ENCODE measurements at places on chromosomes 16 and 17.

DNA sequence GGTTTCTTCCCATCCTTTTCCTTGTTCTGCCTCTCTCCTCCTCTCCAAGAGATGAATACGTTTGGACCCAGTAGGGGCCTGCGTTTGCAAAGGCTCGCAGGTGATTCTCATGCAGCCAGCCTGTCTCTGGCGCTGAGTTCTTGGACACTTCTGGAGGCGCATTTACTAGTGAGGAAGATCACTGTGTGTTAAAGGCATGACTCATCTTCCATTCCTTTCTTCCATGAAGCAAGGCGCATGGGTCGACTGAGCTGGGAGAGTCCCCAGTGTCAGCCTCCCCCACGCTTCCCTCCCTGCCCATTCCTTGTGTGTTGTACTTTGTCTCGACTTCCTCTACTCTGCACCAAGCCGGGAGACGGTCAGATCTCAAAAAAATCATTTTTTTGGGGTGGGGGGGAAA is 159.9 kb upstream of the EEF2KMT start:
- DNase-seq: no peak

DNA sequence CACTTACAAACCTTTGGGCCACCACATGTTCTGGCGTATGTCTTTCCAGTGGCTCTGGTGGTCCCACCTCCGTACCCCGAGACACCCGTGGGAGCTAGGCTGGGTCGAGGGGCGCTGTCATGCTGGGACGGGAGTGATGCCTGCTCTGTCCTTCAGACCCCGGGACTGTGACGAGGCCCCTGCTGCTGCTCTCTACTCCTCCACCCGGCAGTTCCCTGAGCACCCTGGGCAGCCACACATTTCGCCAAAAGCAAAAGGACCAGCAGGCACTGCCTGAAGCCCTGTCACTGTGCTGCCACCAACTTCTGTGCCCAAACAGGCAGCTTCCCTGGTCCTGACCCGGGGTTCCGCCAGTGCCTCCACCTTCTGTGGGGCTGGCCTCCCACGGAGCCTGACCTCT is 15.5 kb downstream of the DOC2B start:
- no peak for DNase-seq

- no peak for DNase-seq
Observed at GRCh38 chr16:29927070-29927905, 1.3 kb upstream of the KCTD13 start.

DNA sequence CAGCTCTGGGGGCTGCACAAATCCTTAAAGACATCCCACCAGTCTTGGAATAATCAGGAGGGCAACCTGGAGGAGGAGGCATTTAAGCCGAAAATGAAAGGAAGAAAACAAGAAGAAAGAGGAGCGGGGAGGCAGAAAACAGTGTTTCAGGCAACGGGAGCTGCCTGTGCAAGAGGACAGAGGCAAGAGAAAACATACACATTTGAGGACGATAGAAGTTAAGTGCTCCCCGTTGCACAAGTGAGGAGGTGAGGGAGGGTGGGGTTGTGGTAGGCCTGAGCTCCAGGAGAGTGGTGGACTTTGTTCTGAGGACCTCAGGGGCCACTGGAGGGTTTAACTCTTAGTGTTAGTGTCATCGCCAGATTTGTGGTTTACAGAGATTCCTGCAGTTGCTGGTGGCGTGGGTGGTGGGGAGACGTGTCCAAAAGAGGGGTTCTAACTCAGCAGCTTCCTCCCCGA is 27.6 kb upstream of the CIBAR2 start:
- no peak for DNase-seq

DNA sequence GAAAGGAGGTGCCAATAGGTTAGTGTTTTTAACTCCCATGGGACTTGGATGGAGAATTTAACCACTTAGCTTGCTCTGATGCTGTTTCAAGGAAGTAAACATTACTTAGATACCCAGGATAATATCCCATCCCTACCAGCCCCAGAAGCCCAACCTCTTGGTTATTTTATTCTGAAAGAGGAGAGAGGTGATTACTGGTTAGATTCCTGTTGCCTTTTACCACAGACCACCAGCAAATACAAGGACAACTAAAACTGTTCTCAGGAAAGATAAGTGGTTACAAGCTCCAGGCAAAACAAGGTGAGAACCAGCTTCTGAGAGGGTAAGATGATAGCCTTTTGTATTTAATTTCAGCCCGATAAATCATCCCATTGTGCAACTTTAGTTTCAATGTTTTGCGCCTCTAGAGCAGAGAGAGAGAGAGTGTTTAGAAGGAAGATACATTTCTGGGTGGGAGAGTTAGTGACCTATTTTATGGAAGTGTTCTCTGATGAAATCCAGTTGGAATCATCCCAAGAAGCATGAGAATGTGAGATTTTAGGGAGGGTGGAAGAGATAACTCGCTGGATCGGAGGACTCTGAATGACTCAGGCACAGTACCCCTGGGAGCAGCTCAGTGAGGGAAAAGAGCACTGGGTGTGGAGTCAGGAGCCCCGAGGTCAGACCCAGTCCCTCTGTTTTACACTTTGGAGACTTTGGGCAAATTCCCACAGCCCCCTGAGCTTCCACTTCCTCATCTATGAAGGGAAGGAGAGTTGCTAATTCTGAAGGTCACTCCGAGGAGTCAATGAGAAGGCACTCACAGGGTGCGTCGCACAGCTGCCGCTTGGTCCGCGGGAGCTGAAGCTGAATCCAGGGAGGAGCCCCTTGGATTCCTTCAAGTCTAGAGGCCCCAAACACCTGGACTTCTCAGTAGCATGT is 12.1 kb downstream of the GLP2R start:
- DNase-seq: no peak

DNA sequence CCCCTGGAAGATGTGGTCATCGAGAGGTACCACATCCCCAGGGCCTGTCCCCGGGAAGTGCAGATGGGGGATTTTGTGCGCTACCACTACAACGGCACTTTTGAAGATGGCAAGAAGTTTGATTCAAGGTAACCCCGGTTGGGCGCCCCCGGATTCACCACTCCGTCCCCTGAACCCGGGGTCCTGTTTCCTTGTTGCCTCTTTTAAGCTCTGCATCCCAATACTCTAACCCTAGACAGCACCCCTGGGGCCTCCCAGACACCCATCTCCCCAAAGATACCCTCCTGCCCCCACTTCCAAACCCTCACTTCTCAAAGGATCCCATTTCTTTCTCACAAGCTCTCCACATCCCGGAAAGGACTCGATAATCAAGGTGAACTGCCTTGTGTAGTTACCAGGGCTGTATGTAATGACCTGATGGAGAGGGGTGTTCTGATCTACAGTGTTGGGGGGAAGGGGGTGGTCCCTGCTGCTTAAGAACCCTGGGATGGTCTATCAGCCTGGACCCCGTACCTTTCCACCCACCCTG is 412 bp downstream of the FKBP10 start:
- DNase-seq: no peak

DNA sequence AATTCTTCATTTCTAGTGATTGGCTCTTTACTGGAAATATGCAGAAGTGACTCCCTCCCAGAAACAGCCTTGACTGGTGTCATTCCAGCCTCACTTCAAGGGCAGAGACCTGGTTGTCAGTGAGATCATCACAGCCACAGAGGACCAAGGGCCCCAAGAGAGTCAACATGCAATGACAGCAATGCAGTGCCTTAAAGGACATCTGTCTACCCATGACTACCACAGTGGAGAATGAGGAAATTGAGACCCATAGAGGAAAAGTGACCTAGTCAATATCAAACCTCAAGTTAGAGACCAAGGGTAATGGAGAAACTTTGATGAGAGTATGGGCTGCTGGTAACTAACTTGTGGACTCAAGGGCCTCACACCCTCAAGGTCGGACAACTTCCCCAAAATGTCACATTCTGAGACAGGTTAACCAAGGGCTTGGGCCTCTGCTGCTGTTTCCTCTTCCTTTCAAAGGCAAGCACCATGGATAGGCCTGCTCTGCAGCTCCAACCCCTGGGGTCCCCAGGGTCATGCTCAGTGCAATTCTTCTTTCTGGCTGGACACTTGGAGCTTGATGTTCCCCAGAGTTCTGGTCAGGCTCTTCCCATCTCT is 11.3 kb downstream of the NOG start:
- DNase-seq: peak; percentile 95

DNA sequence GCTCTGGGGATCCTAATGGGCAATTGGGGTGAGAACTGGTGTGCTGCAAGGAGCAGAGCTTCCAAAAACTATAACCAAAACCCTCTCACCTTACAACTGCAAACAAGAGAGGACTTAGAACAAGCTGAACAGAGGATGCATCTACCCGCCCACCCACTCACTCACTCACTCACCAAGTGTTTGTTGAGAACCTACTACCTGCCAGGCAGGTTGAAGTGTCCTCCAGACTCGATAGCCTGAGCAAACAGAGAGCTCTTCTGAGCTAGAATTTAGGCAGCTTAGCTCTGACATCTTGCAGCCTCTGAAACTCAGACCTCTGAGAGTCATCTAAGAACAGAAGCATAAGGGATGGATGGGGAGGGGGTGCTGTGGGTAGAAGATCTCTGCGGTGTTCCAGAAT is 41.2 kb downstream of the CACNG3 start:
- DNase-seq: no peak

- DNase-seq: no peak
Observed at GRCh38 chr16:86156155-86156554, 257.2 kb downstream of the IRF8 start.

GRCh38 chr16:84739349-84740124 is 39.7 kb downstream of the USP10 start:
- DNase-seq: peak; percentile 29

DNA sequence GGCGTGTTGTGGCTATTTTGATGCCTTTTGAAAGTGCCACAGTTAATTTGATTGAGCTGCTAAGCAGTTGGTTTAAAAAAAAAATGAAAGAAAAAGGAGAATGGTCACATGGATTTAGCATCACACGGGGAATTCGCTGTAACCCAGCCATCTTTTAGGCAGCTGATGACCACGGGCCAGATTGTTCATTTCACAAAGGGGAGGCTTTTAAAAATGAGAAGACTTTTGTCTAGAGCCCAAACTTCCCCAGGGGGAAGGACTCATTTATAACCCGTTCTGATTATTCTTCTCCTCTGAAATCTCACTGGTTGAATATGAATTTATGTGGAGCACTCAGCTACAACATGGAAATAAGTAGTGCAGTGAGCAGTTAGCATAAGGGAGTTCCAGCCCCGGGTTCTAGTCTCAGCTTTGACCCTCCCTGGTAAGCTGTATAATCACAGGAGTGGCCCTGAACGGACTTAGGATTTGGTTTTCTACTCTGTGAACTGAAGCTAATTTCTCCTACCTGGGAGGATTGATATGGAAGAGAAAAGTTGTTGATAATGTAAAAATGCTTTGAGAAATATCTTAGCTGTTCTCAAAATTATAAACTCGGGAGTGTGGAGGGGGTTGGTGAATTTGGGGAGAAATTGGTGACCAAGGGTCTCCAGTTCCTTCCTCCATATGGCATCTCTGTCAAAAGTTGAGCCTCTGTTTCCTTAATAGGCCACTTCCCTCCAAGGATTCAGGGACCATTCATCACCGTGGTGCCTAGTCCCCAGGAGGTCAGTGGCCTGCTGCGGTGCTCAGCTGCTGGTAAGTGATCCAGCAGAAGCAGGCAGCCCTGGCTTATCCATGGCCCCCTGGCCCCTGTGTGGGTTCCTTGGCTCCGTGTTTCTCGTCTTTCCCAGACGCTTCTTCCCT is 76.4 kb upstream of the TBX2 start:
- DNase-seq: no peak

DNA sequence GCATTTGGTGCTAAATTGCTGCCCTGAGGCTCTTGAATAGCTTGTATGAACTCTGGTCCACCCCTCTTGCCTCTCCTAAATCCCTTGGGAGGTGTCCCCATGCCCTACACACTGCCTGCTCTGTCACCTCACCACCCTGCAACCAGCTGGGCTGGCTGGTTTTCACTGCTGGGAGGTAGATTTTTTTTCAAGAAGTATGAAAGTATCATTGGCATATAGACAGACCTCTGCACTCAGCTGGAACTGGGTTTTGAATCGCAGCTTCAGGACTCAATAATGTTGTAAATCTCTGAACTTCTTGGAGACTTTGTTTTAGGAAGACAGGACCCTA is 184.9 kb downstream of the MSI2 start:
- DNase-seq: no peak

DNA sequence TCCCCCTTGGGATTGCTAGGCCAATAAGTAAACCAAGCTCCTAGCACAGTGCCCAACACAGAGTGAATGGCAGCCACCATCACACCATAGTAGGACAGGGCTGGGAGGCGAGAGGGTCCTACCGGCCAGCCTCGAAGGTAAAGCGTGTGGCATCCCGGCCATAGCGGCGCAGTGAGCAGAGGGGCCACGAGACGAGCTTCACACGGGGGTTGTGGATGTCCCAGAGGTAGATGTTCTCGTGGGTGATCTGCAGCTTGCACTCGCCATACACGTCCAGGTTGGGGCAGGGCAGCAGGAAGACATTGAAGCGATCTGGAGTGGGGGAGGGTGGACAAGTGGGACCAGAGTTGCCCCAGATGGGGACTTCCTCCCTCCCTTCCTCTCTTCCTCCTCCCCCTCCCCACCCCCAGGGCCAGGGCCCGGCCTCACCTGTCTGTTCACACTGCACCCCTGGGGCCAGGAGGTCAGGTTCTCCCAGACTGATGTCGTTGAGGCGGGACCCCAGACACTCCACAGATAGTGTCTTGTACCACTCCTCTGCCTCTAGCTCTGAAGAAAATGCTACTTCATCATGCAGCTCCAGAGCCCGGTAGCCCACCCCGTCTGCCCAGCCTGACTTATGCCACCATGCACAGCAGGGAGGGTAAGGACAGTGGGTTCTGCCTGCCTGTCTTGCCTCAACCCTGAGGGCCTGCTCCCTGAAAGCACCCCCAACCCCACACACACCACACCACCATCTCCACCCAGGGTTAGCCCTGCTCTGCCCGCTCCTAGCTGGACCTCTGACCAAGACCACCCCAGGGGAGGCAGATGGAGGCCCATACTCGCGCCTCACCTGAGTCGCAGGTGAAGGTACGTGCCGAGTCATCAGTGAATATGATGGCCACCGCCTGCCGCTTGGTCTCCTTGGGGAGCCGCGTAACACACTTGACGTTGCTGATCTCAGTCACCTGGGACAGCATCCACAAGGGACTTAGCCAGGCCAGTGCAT is 11.3 kb downstream of the DOK4 start:
- no peak for DNase-seq

DNA sequence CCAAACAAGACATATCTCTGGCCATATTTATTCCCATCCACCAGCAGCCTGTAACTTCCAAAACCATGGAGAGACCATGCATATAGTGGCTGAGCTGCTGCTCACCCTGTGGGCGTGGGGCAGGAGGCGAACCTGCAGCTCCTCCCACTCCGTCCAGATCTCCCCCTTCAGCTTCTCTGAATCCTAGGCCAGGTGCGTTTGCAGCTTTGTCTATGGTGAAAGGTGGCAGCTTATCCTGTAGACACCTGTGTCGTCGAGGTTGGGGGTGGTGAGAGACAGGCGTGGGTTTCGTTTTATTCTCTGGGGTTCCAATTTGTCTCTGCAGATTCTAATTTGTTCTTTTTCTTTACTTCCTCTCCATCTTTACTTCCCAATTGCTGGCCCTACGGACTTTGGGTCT is 9.7 kb upstream of the ANKS4B start:
- DNase-seq: no peak
